Thyroid gland (tissue), 4 donors: ENCODE measurements at places on chromosomes 13 and 19.

- no peak for DNase-seq
These were observed 25.5 kb downstream of the RHPN2 start for GRCh38 chr19:33039108-33039599.

- no peak for DNase-seq
These were observed 87.0 kb upstream of the TRPC4 start for GRCh38 chr13:37956536-37956935.

- no peak for DNase-seq
These were observed 14.5 kb downstream of the SGTA start for GRCh38 chr19:2768365-2769132.

DNA sequence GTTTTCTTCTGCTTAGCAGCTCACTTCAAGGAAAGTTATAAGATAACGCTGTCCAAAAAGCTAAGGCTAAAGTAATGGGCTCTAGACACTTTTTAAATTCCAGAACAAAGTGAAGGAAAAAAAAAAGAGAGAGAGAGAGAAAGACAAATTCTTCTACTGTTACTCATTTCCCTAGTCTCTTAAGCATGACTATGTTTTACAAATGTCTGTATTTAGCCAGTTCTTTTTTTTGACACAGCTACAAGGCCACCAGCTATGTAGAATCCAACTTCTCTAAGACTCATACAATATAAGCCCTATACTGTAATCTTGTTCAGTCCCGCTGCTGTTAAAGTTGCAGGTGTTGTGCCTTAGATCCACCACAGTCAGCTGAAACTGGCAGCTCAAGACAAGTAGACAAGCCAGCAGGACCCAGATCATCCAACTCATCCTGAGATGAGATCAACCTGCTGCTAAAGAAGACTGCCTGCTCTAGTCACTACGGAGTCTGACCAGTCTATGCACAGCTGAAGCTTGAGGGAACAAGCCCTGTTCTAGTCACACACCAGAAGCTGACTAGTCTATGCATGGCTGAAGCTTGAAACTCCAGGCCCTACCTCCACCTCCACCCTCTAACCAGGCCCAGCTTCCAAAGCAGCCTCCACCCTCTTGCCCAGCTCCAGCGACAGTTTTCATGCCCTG is 10.3 kb upstream of the ZNF83 start:
- no peak for DNase-seq

DNA sequence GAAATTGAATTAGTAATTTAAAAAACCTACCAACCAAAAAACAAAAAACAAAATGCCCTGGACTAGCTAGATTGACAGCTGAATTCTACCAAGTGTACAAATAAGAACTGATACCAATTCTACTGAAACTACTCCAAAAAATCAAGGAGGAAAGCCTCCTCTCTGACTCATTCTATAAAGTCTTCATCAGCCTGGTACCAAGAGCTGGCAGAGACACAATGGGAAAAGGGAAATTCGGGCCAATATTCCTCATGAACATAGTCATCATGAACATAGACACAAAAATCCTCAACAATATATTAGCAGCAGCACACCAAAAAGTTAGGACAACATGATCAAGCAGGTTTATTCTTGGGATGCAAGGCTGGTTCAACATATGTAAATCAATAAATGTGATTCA is 2667.7 kb upstream of the PCDH20 start:
- no peak for DNase-seq

DNA sequence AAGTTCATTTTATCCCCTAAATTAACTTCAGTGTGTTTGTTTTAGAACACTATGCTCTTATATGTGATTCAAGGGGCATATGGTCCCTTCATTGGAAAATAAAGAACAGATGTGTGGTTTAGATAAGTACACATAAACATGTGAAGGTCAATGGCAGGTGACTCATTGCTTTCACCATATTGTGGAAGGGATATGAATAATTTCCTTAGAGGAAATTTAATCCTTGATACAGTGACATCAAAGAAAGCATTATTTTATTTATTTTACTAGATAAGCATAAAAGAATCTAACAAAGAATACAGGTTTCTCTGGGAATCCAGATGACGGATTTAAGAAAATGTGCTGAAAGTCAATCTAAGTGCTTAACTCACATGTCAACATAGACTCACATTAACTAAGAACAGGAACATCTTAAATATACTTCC is 373.5 kb downstream of the KCTD12 start:
- DNase-seq: no peak
